ENCODE measurements at places on chromosomes 2 and 18.

GRCh38 chr18:33924576-33924975 lies 300.1 kb downstream of the NOL4 start:
- no peak for DNase-seq

DNA sequence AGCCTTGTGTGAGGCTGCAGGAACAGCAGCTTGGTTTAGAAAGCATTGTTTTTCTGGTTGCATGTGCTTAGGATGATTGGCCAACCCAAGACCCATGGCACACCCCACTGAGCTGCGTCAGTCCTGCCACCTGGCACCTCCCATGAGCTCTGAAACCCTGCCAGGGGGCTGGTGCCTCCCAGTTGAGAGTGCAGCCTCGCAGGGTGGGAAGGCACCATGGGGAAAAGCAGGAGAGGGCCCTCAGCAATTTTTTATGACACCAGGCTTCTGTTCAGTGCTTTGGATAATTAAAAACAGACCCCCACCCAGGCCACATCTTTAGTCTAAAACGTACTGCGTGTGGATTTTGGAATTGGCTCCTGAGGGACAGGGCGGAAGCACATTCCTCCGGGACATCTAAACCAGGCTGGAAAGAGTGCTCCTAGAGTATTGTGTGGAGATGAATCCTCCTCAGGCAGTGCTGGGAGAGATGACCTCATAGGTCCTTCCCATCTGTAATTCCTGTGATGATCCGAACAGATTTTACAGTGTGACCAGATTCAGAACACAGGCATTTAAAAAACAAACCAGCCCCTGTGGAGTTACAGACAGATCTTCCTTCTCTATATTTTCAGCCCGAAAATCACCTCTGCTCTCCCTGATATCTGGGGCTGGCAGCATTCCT lies 438.3 kb downstream of the ZNF521 start:
- DNase-seq: no peak

- no peak for DNase-seq
These were observed 556.3 kb upstream of the CHAC2 start for GRCh38 chr2:53211201-53211774.

- DNase-seq: no peak
These were observed 128.5 kb upstream of the LRP1B start for GRCh38 chr2:142259356-142259755.

- no peak for DNase-seq
These were observed 63.7 kb upstream of the FANCL start for GRCh38 chr2:58304843-58305242.

DNA sequence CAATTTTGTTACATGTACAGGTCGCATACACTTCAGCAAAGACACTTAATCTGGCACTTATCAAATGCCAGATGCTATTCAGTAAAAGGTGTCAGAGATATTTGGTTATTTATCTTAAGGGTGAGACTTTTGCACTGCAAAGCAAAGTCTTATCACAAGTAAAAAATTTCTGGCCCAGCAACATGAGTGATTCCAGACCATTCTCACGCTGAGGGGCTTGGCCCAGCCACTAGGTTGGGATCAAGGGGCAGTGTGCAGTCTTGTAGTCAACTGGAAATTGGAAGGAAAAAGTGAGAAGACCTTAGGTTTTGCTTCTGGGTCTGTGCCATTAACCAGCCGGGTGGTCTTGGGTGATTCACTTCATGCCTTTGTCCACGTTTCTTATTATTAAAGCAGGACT lies 181.6 kb downstream of the RNF144A start:
- DNase-seq: no peak

DNA sequence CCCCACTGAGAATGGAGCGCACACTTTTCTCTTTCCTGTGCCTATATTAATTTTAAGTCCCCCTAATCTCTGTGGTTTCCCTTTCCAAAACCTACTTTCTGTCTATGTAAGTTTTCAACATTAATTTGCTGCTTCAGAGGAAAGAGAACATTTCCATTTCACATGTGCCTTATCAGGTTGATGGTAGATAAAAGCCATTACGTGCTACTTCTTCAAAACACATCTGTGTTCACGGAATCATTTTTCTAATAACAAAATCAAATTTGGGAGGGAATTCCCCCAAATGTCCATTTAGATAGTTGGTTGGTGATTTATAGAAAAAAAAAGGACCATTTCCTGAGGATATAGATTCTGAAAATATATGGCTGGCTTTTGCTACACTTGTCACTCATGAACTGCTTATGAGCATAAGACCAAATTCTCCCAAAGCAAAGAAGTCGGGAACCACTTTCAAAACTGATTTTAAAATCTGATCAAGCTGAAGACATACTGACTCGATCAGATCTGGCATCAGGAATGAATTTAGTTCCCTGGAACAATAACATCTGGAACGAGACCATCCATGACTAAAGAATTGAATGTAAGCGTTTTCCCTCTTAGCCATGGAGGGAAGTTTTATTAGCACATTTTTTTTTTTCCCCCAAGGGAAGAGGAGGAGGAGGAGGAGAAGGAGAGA lies 8.2 kb downstream of the PTGR3 start:
- DNase-seq: no peak

DNA sequence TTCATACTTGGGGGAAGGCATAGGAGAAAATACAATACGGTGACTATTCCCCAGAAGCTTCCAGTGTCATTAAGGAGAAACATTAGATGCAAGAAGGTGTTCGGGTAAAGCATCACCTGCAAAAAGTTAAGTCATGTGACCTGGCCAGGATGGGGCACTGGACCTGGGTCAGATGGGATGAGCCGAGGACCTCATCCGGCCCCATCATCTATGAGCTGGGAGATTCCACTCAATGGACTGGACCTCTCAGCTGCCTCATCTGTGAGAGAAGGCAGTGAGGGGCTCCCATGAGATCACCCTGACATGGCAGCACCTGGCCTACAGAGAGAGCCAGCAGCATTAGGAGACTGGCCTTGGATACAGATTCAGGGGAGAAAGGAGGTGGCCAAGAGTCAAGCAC lies 111.4 kb upstream of the TEX51 start:
- no peak for DNase-seq

- no peak for DNase-seq
These were observed 92.0 kb downstream of the GAREM1 start for GRCh38 chr18:32378705-32379104.

- no peak for DNase-seq
These were observed 55.2 kb downstream of the EMX1 start for GRCh38 chr2:72972352-72973136.

- DNase-seq: no peak
These were observed 256.9 kb downstream of the CDH19 start for GRCh38 chr18:66346833-66347588.

DNA sequence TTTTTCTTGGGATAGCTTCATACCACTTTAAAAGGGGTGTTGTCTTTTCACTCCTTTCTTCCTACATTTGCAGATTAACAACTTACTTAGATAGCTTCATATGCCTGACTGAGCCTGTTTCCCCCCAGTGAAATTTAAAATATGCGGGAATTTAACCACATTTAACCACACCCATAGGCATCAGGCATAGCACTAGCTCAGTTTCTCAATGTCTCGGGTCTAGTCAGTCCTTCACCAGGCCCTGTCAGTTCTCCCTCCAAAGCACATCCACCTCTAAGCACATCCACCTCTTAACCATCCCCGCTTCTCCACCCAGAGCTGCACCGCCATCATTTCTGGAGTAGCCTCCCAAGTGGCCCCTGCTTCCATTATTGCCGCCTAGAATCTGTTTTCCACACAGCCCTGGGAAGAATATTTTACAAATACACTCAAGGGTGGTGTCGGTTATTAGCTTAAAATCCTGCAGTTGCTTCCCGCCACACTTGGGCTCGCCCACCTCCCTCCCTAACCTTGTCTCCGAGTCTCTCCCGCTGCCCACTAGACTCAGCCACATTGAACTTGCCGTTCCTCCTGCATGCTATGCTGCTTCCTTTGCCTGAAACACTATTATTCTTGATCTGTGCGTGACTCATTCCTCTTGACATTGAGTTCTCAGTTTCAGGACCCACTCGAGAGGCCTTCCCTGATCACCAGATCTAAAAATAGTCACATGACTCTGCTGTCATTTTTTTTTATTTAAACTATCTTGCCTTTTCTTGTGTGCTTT lies 68.3 kb downstream of the SPTBN1 start:
- DNase-seq: no peak

GRCh38 chr2:112085375-112085730 lies 30.3 kb downstream of the TMEM87B start:
- DNase-seq: no peak

DNA sequence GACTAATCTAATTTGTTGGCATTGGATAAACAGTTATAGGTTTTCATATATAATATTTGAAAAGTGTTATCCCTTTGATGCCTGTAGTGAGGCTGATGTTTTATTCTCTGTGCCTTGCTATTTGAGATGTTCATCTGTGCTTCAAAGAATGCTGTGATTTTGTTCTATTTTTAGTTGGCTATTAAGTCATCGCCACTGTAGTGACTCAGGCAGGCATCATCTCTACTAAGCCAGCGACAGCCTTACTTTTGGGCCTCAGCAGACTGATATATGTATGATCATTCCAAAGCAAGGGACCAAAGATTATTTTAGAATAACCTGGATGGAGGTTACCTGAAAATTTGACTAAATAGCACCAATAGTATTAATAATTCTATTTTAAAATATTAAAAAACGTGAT lies 1674.5 kb upstream of the NXPH2 start:
- no peak for DNase-seq

- no peak for DNase-seq
These were observed 22.2 kb downstream of the SOWAHC start for GRCh38 chr2:109636317-109636716.

- DNase-seq: no peak
These were observed 60.8 kb downstream of the NPAS2 start for GRCh38 chr2:100880730-100881129.

- no peak for DNase-seq
These were observed 165.3 kb downstream of the NEDD4L start for GRCh38 chr18:58209326-58209725.

- DNase-seq: no peak
These were observed 25.5 kb upstream of the TUBB6 start for GRCh38 chr18:12282442-12283039.

GRCh38 chr2:105309147-105309545 lies 20.4 kb downstream of the TGFBRAP1 start:
- DNase-seq: no peak

GRCh38 chr2:214057986-214058385 lies 352.9 kb upstream of the VWC2L start:
- no peak for DNase-seq

DNA sequence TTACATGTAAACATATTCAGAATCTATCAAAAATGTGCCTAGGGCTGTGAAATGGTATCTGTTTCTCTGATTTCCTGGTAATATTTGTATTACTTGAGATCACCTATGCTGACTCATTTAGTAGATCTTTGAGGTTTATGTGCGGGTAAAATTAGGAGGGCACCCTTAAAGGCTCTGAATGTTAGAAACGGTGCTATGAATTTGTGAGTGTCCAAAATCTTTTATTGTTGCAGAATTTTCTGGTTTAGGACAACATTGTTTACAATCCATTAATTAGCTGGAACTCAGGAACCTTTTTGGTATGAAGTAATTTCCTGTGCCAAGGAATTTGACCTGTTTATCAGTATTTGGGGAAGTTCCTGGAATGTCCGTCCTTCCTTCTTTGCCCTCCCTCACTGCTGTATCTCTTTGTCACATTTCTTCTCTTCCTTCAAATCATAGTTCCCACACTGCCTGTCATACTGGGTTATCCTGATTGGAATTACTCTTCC lies 130.5 kb downstream of the TANC1 start:
- no peak for DNase-seq

Measured in hematopoietic multipotent progenitor cell treated with erythropoietin and hydrocortisone succinate and interleukin-3 and kit ligand, for 15 days (in vitro differentiated cells).